ENCODE measurements at places on chromosomes 1 and 21.

GRCh38 chr1:74392840-74393239, 119.6 kb downstream of the LRRC53 start:
- H3K4me3 ChIP-seq, result no peak overlapping the region
- H3K27ac ChIP-seq, result no peak overlapping the region
- H3K27me3 ChIP-seq, result no peaks in the 10 kb centered on the region
- no peaks in the 10 kb centered on the region for H3K36me3 ChIP-seq

GRCh38 chr1:3359756-3360440, 94.6 kb upstream of the ARHGEF16 start:
- DNase-seq, result no peak
- H3K36me3 ChIP-seq, result no peaks in the 10 kb centered on the region
- H3K4me3 ChIP-seq, result no peak overlapping the region
- H3K4me1 ChIP-seq, result no peaks in the 10 kb centered on the region

DNA sequence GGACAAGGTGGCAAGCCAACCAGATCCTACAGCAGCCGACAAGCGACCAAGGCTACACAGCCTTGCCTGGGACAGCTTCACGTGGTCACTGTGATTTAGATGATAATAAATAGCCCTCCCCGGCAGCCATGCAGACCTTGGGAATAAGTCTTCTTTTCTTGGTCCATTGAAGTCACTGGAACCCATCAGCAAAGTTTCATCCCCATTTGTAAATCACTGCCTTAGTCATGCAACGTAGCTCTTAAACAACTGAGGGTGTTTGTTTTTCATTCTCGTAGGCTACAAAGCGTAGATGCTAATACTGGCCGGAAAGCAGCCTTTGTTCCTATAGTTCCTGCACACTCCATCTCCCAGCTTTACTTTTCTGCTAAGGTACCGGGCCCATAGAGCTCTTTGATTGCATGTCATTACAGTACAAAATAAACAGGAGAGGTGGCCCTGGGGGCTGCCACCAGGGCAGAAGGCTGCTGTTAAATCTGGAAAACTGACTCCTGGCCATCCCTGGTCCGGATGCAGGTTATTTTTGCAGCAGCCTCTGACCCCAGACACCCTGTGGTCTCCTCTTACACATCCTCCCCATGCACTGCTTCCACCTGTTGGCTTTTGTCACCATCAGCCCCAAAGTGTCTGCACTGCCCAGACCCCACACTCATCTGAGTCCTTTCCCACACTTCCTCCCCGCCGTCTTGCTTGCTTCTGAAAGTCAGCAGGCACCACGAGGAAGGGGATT, 105.5 kb downstream of the TOMM20 start:
- no peak for DNase-seq
- peaks cover 5% of the 10 kb centered on the region for H3K4me1 ChIP-seq
- no peaks in the 10 kb centered on the region for H3K36me3 ChIP-seq
- H3K27ac ChIP-seq, result no peak overlapping the region
- no peaks in the 10 kb centered on the region for H3K27me3 ChIP-seq

- no peak for DNase-seq
- H3K4me1 ChIP-seq, result peaks cover 3% of the 10 kb centered on the region
- no peak overlapping the region for H3K4me3 ChIP-seq
- peaks cover 24% of the 10 kb centered on the region for H3K36me3 ChIP-seq
- no peak overlapping the region for H3K27ac ChIP-seq
Observed at GRCh38 chr1:21097729-21098128, 79.0 kb downstream of the EIF4G3 start.

- H3K36me3 ChIP-seq, result no peaks in the 10 kb centered on the region
- H3K4me3 ChIP-seq, result no peak overlapping the region
- H3K27ac ChIP-seq, result no peak overlapping the region
- no peaks in the 10 kb centered on the region for H3K4me1 ChIP-seq
- no peak for DNase-seq
- H3K27me3 ChIP-seq, result no peaks in the 10 kb centered on the region
Observed at GRCh38 chr1:60978421-60979357, 103.7 kb upstream of the NFIA start.

DNA sequence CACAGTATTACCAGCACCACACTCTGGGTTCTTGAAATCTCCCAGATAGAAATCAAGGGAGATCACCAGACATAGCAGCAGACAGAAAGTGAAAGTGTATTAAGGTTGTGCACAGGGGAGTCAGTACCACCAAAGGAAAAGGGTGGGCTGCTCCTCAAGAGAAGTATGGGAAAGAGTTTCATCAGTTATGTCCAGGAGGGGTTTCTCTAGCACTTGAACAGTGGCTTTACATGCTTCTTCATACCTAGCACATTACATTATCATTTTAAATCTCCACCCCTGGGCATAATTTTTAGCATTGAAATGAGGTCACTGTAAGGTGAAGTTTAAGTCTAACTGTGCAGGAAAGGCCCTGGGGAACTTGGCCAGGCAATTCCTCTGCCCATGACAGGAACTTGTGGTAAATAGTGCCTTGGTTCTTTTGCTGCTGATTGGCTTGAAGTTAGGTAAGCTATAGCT, 601.0 kb downstream of the NUF2 start:
- H3K27me3 ChIP-seq, result no peaks in the 10 kb centered on the region
- DNase-seq, result no peak

DNA sequence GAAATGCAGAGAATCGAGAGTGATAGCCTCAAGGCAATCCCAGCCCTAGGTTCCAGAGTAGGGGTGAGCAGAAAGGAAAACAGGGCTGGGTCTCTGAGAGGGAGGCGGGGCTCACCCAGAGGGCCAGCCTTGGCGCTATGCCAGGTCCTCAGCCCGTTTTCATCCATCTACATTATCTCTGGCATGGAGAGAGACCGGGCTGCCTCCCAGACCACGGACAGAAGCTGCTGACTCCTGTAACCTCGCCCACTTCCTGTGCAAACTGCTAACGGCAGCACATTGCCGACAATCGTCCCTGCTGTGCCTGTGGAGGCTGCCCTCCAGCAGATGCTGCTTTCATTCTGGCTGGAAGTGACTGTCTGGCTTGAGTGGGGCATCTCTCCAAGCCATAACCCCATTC, 569.1 kb downstream of the NPHP4 start:
- H3K4me3 ChIP-seq, result no peak overlapping the region
- H3K27ac ChIP-seq, result no peak overlapping the region
- H3K36me3 ChIP-seq, result no peaks in the 10 kb centered on the region
- no peak for DNase-seq

DNA sequence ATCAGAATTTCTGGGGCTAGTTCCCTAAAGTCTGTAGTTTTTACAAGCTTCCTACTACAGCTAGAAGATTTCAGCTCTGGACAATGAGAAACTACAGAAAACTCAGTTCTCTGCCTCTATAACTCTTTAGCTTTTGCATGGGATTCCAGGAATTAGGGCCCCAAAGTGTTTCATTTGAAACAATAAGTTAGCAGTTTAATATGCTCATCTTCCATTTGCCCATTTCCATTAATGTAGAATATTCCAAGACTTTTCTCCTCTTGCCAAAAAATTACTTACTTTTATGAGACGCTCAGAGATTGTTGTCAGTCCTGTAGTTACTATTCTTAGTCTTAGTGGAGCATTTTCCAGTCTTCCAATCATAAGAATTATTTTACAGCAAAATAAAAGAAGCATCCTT, 719.9 kb downstream of the ADGRL2 start:
- H3K27me3 ChIP-seq, result no peaks in the 10 kb centered on the region
- no peaks in the 10 kb centered on the region for H3K36me3 ChIP-seq
- DNase-seq, result no peak
- no peak overlapping the region for H3K27ac ChIP-seq
- peaks cover 2% of the 10 kb centered on the region for H3K4me1 ChIP-seq

GRCh38 chr1:34186741-34187494, 10.2 kb downstream of the C1orf94 start:
- DNase-seq, result no peak
- H3K27me3 ChIP-seq, result peaks cover 5% of the 10 kb centered on the region
- H3K4me1 ChIP-seq, result no peaks in the 10 kb centered on the region
- H3K27ac ChIP-seq, result no peak overlapping the region
- no peaks in the 10 kb centered on the region for H3K36me3 ChIP-seq

- DNase-seq, result no peak
- peaks cover 23% of the 10 kb centered on the region for H3K4me1 ChIP-seq
- no peaks in the 10 kb centered on the region for H3K27me3 ChIP-seq
- H3K36me3 ChIP-seq, result no peaks in the 10 kb centered on the region
Observed at GRCh38 chr1:224495866-224496265, 61.3 kb upstream of the WDR26 start.

GRCh38 chr1:14015917-14016316, 315.9 kb downstream of the PRDM2 start:
- H3K27me3 ChIP-seq, result no peaks in the 10 kb centered on the region
- no peaks in the 10 kb centered on the region for H3K4me1 ChIP-seq
- H3K4me3 ChIP-seq, result no peak overlapping the region
- H3K27ac ChIP-seq, result no peak overlapping the region
- no peak for DNase-seq

DNA sequence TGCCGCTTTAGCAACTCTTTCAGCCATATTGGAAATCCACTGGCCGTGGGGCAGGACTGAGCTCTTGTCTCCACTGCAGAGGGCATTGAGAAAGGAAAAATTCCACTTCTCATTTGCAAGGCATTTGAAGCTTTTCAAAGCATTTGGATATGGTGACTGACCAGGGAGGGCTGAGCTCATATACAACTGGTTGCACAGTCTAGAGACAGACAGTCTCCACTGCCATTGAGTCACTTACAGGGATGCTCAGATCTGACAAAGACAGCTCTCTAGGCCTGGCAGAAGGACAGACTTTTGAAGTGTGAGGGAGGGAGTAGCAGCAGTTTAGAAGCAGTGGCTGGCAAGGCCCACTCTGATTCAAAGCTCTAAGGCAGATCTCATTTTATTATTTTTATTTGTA, 24.2 kb downstream of the NCF2 start:
- no peaks in the 10 kb centered on the region for H3K27me3 ChIP-seq
- H3K27ac ChIP-seq, result no peak overlapping the region
- H3K4me3 ChIP-seq, result no peak overlapping the region
- H3K4me1 ChIP-seq, result peaks cover 23% of the 10 kb centered on the region

- H3K36me3 ChIP-seq, result no peaks in the 10 kb centered on the region
- H3K27me3 ChIP-seq, result no peaks in the 10 kb centered on the region
- H3K4me1 ChIP-seq, result peaks cover 2% of the 10 kb centered on the region
- H3K4me3 ChIP-seq, result no peak overlapping the region
- DNase-seq, result no peak
- no peak overlapping the region for H3K27ac ChIP-seq
Observed at GRCh38 chr1:201939148-201939547, 7.2 kb downstream of the LMOD1 start.

GRCh38 chr1:78471890-78472620, 18.7 kb upstream of the PTGFR start:
- H3K4me3 ChIP-seq, result no peak overlapping the region
- H3K27me3 ChIP-seq, result no peaks in the 10 kb centered on the region
- H3K4me1 ChIP-seq, result peaks cover 4% of the 10 kb centered on the region
- H3K27ac ChIP-seq, result no peak overlapping the region

GRCh38 chr1:209249785-209250440, 333.6 kb upstream of the CAMK1G start:
- H3K27ac ChIP-seq, result no peak overlapping the region
- H3K4me1 ChIP-seq, result no peaks in the 10 kb centered on the region
- no peak for DNase-seq
- no peak overlapping the region for H3K4me3 ChIP-seq
- H3K36me3 ChIP-seq, result no peaks in the 10 kb centered on the region
- H3K27me3 ChIP-seq, result no peaks in the 10 kb centered on the region

GRCh38 chr1:197553281-197553680, 222.0 kb downstream of the DENND1B start:
- H3K36me3 ChIP-seq, result no peaks in the 10 kb centered on the region
- H3K27ac ChIP-seq, result no peak overlapping the region
- H3K27me3 ChIP-seq, result no peaks in the 10 kb centered on the region
- H3K4me1 ChIP-seq, result peaks cover 10% of the 10 kb centered on the region
- no peak overlapping the region for H3K4me3 ChIP-seq

DNA sequence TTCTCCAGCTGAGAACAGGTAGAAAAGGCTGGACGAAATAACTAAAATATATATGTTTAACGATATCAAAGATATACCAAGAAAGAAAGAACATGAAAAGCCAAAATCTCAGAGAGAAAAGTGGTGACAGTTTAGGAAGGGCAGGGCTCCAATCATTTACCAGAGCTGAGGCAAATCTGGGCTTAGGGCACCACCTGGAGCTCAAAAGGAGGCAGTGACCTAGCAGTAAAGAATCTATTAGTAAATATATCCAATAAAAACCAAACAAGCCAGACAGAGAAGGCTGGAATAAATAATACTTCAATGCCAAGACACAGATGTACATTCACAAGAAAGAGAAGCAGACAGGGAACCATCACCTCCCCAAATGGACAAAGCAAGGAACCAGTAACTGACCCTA, 43.5 kb downstream of the CHIA start:
- no peaks in the 10 kb centered on the region for H3K27me3 ChIP-seq
- H3K4me3 ChIP-seq, result no peak overlapping the region
- H3K36me3 ChIP-seq, result no peaks in the 10 kb centered on the region
- DNase-seq, result no peak
- no peak overlapping the region for H3K27ac ChIP-seq

GRCh38 chr1:239056940-239057339, 329.4 kb upstream of the CHRM3 start:
- H3K4me1 ChIP-seq, result no peaks in the 10 kb centered on the region
- DNase-seq, result no peak
- H3K27me3 ChIP-seq, result no peaks in the 10 kb centered on the region
- no peaks in the 10 kb centered on the region for H3K36me3 ChIP-seq

DNA sequence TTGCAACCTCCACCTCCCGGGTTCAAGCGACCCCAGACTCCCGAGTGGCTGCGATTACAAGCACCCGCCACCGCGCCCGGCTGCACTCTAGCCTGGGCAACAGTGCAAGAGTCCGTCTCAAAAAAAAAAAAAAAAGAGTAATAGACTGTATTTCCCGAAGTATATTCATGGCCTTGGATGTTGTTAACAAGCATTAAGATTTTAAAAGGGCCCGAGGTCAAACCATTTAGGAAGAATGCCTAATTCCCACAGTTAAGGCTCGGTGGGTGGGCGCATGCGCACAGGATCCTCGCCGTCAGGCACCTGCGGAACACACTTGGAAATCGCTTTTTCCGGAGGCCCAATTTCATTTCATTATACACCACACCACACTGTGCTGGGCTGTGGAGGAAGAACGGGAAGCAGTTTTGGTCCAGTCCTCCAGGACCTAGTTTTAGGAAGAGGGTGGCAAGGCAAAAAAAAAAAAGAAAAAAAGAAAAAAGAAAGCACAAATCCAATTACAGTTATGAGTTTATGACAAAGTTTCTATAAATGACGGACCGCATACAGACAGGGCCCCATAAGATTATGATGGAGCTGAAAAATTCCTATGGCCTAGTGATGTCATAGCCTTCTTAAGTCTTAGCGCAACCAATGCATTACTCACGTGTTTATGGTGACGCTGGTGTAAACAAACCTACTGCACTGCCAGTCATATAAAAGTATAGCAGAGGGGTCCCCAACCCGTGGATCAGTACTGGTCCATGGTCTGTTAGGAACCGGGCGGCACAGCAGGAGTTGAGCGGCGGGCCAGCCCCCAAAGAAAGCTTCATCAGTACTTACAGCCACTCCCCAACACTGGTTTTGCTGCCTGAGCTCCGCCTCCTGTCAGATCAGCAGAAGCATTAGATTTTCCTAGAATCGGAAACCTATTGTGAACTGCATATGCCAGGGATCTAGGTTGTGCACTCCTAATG, 38.2 kb downstream of the H3-3A start:
- peaks cover 7% of the 10 kb centered on the region for H3K4me1 ChIP-seq
- H3K27ac ChIP-seq, result no peak overlapping the region
- H3K36me3 ChIP-seq, result no peaks in the 10 kb centered on the region
- H3K4me3 ChIP-seq, result no peak overlapping the region

GRCh38 chr1:202069662-202070061, 53.1 kb upstream of the GPR37L1 start:
- no peak for DNase-seq
- H3K4me1 ChIP-seq, result no peaks in the 10 kb centered on the region
- no peak overlapping the region for H3K4me3 ChIP-seq
- no peak overlapping the region for H3K27ac ChIP-seq
- no peaks in the 10 kb centered on the region for H3K27me3 ChIP-seq
- H3K36me3 ChIP-seq, result no peaks in the 10 kb centered on the region

GRCh38 chr1:94953107-94953506, 26.2 kb upstream of the CNN3 start:
- H3K4me3 ChIP-seq, result no peak overlapping the region
- H3K27me3 ChIP-seq, result no peaks in the 10 kb centered on the region
- H3K27ac ChIP-seq, result no peak overlapping the region
- no peaks in the 10 kb centered on the region for H3K36me3 ChIP-seq

Measured in RWPE2 (cell line).